Renal pelvis (tissue), 12 donors: ENCODE measurements at places on chromosomes 2 and 18. TPM values are rescaled to one million over a fixed set of nuclear protein-coding genes. Genes with fewer than 3 reads are reported as not detected.

CHN1 gene
- 27.8 TPM for polyA plus RNA-seq

DNA sequence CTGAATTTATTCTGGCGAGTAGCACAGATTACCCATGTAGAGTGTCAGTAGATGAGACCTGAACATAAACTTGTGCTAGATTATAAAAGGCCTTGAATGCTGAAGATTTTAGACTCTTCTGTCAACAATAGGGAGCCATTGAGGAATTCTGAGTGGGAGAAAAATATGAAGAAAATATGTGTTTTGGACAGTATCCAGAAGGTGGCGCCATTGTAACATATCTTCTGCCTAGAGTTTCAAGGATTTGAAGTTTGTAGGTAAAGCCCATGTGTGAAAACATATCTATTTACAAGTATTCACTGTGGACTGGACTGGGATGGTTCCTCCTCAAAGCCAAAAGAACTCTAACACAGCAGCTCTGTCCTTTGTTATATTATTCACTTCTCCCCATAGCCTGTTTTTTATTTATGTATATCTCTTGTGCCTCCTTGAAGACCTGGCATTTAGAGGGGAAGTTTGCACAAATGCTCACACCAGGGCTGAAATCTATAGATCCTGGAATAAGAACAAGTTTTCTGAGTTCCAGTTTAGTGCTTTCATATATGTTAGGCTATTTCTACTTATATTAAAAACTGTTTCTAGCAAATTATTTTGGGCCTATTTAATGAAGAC lies 124.9 kb downstream of the RDH14 start:
- DNase-seq = peak; percentile 74

SPEG gene
- 16.9 TPM for polyA plus RNA-seq

DNA sequence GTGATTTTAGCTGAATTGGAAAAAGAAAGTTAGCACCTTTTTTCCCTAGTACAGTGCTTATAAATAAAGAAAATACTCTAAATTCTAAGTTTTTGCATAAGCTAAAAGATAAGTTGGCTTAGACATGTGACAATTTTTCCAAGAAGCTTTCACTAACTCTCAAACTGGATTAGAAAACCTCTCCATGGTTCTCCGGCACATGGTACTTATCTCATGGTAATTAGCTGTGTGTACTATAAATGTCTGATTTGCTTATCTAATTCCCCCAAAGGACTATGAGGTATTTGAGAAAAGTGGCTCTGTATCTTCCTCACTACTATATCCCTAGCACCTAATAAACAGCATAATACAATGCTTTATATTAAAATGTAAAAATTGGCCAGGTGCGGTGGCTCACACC lies 71.1 kb downstream of the ROCK1 start:
- no peak for DNase-seq

GAL3ST2 gene
- 0.43 TPM for polyA plus RNA-seq

NMS gene
- not detected for polyA plus RNA-seq

DNA sequence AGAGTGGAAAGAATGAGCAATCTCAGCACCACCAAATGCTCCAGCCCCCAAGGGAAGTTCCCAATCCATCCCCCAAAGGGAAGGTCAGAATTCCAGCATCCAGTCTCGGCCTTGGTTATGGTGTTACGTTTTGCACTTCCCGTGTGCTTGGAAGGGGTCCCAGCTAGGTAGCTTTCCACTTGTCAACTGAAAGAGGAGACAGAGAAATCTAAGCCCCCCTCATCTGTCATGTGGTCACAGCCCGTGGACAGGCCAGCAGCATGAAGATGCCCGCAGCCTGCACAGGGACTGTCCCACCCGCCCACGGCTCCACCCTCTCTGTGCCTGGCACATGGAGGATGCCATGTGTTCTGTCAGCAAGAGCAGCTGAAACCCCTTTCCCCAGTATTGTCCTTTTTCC lies 32.1 kb downstream of the RHOB start:
- DNase-seq = no peak

- DNase-seq = no peak
These were observed 40.1 kb upstream of the CCDC88A start for GRCh38 chr2:55459714-55460274.

GRCh38 chr2:23468474-23469141 lies 83.6 kb downstream of the KLHL29 start:
- DNase-seq = no peak

MYL1 gene
- not detected for polyA plus RNA-seq

GRCh38 chr2:99067871-99068625 lies 73.5 kb upstream of the C2orf15 start:
- no peak for DNase-seq

- no peak for DNase-seq
These were observed 6.0 kb downstream of the ITM2C start for GRCh38 chr2:230870544-230871360.

- DNase-seq = no peak
These were observed 40.2 kb downstream of the GALNT14 start for GRCh38 chr2:31097962-31098613.
